ENCODE measurements at places on chromosomes 3 and 15.

DNA sequence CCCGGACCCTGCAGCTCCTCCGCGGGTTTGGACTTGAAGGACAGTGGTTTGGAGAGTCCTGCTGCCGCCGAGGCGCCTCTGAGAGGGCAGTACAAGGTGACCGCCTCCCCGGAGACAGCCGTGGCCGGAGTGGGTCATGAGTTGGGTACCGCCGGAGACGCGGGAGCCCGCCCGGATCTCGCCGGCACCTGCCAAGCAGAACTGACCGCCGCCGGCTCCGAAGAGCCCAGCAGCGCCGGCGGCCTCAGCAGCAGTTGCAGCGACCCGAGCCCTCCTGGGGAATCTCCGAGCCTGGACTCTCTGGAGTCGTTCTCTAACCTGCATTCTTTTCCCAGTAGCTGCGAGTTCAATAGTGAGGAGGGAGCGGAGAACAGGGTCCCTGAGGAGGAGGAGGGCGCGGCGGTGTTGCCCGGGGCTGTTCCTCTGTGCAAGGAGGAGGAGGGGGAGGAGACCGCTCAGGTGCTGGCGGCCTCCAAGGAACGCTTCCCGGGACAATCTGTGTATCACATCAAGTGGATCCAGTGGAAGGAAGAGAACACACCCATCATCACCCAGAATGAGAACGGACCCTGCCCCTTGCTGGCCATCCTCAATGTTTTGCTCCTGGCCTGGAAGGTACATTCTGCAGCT is 634 bp downstream of the MINDY2 start:
- peak; percentile 41 for DNase-seq

GRCh38 chr15:63015618-63016017 is 26.9 kb upstream of the TPM1 start:
- no peak for DNase-seq

DNA sequence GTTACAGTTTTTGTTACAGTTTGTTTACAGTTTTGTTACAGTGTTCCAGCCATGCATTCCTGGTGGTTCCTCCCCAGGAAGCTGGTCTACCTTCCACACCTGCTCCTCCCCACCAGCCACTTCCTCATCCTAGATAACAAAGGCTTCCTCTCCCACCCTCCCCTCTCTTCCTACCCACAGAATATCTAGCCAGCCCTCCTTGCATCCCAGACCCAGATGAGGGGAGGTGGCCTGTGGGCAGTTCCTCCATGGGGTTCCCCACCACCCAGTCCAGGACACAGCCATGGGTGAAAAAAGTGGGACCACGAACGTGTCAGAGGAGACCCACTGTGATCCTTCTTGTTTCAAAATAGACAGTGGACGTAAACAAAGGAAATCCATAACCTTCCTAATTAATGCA is 122.8 kb upstream of the ABHD17C start:
- DNase-seq: no peak

DNA sequence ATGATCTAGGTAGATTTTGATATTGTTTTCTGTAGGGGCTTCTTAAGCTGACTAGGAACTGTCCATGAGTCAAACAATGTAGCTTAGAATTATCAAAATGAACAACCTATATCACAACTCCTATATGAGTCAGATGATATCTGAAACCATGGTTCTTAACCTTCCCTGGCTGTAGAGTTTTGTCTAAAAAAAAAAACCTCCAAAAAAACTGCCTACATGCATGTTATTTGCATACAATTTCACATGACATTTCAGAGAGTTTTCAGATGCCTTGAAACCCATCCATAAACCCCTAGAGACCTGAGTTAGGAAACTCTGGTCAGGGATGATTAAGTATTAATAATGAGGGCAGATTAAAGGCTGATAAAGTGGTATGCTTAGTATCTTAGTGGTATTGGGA is 157.0 kb downstream of the CHST2 start:
- peak; percentile 15 for DNase-seq

- DNase-seq: no peak
Measured at GRCh38 chr15:74175271-74176191, 2.0 kb downstream of the ISLR start.

DNA sequence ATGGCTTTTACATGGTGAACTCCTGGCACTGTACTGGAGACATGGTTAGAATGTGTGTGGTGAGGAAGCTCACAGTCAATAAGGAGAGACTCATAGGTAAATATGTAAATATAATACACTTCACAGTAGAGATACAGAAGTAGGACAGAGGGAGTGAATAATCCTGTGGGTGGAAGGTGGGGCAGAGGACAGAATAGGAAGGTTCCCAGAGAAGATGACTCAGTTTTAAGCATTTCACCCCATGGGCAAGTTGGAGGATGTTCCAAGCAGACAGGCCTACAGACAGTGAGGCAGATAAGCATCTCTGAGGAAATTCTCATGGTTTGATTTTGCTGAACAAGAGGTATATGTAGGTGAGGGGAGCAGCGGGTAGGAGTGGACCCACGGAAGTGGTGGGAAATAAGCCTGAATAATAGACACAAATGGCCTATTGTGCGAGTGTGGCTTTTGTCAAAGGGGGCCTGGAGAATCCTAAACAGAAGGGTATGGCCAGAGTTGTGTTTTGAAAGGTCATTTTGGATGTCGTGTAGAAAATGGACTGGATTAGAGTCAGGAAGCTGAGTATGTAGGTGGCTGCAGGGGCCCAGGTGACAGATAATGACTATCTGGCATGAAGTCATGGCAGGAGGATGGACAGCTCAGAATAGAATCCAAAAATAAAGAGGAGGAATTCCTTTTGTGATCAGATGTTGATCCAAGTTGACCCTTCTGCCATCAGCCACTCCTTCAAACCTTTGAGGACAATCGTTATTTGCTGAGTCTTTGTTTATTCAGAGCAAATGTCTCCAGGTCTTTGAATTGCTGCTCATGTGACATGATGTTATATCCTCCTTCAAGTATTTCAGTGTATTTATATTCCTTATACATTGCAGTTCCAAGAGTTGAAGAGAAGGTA is 97.3 kb upstream of the THRB start:
- DNase-seq: no peak

DNA sequence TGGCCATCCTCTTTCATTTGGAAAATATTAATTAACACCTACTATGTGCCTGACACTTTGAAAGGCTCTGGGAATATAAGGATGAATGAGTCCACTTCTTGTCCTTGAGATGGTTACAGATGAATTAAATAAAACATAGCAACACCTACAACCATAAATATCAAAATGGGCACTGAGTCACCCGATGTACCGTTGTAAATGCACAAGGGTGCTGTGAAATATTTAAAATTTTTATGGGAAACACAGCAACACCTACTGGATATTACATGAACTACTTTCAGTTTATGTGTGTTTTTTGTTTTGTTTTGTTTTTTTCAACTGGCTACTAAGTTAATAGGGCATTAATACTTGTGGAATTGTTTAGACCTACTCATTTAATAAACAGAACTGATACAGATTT is 239.0 kb upstream of the NAALADL2 start:
- DNase-seq: no peak

DNA sequence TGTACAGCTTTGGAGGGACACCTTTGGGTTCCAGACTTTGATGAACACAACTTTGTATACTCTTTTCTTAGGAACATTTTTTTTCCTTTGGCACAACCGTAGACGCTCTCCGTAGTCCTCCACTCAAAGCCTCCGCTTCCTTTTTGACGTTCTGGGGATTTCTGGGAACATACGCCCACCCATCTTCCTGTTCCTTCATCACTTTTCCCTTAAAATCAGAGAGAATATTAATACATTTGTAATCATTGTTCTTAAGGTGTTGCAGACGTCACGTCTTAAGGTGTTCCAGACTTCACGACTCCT is 405 bp upstream of the SPG21 start:
- DNase-seq: no peak

GRCh38 chr3:60045686-60046085 is 995.9 kb upstream of the CFAP20DC start:
- no peak for DNase-seq

DNA sequence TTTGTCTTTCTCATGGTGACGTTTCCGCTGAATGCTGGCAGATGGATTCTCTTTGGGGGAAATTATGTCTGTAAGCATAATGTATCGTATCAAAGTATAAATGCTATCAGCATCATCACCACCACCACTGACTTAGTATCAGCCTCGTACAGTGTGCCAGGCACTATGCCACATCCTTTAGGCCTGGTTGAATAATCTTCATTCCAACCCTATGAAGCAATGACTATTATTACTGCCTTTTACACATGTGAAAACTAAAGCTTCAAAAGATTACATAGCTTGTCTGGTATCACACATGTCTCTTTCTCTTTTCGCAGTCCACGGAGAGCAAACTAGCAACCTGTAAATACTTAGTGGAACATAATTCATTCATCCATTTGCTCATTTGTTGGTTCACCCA is 166.7 kb upstream of the PRICKLE2 start:
- DNase-seq: no peak

GRCh38 chr3:70742081-70742480 is 429.6 kb upstream of the MDFIC2 start:
- DNase-seq: no peak

DNA sequence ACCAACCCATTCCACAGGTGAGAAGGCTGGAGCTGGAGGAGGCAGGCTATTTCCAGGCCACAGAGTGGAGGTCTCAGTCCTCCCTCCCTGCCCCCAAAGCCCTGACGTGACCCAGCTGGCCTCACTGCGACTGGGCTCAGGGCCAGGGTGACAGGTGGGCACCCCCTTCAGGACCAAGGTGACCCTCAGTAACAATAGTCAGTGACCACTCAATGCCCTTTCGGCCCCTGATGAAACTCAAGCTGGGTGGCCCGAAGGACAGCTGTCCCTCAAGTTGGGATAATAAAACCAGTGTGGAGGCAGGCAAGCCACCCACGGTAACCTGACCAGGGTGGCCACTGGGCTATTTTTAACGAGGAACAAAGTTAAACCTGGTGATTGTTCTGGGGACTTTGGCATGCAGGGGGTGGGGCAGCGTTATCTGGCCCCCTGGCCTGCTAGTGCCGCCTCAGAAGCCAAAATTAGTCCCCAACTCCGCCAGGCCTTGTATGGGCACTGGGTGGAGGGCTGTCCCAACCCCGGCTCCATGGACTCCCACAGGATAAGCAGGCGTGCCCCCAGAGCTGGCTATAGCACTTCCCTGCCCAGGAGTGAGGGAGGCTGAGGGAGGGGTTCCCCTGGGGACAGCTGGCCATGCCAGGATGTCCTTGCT is 1.1 kb downstream of the TNNC1 start:
- DNase-seq: no peak

GRCh38 chr3:134704556-134704955 is 53.7 kb upstream of the KY start:
- DNase-seq: no peak
